ENCODE measurements at places on chromosomes 7 and 10. TPM values are rescaled to one million over a fixed set of nuclear protein-coding genes. Genes with fewer than 3 reads are reported as not detected.

The LRRC18 gene
- not detected for total RNA-seq

The TEX47 gene
- not detected for total RNA-seq

The SNX13 gene
- total RNA-seq, result 25.9 TPM

The MPLKIP gene
- 34.4 TPM for total RNA-seq

The ZNF804B gene
- not detected for total RNA-seq

The GNGT1 gene
- total RNA-seq, result not detected

The SLC13A1 gene
- total RNA-seq, result not detected

The PODXL gene
- 1.6 TPM for total RNA-seq

The SEMA3E gene
- total RNA-seq, result not detected

The DNAH11 gene
- total RNA-seq, result 2.2 TPM

The LMBR1 gene
- total RNA-seq, result 51.8 TPM

The GALNT17 gene
- total RNA-seq, result not detected

The MDFIC gene
- total RNA-seq, result 90.7 TPM

GRCh38 chr10:99996671-99997648, 12.8 kb downstream of the DNMBP start:
- no peak for DNase-seq

- DNase-seq, result no peak
Measured at GRCh38 chr10:24467605-24468004, 256.1 kb downstream of the ARHGAP21 start.

- no peak for DNase-seq
Measured at GRCh38 chr10:83542774-83543411, 596.4 kb upstream of the GHITM start.

DNA sequence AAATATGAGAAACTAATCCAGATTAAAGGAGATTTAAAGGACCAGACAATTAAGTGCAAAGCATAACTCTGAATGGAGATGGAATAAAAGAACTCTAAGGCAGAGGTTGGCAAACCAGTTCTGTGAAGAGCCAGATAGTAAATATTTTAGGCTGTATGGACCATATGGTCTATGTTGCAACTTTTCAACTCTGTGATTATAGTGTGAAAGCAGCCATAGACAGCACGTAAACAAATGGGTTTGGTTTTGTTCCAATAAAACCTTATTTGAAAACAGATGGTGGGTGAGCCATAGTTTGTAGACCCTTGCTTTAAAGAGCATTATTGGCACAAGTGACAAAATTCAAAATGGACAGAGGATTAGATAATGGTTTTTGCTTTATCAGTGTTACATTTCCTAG, 884.1 kb downstream of the CCSER2 start:
- no peak for DNase-seq

- no peak for DNase-seq
Measured at GRCh38 chr10:91694170-91694794, 61.4 kb upstream of the PPP1R3C start.

DNA sequence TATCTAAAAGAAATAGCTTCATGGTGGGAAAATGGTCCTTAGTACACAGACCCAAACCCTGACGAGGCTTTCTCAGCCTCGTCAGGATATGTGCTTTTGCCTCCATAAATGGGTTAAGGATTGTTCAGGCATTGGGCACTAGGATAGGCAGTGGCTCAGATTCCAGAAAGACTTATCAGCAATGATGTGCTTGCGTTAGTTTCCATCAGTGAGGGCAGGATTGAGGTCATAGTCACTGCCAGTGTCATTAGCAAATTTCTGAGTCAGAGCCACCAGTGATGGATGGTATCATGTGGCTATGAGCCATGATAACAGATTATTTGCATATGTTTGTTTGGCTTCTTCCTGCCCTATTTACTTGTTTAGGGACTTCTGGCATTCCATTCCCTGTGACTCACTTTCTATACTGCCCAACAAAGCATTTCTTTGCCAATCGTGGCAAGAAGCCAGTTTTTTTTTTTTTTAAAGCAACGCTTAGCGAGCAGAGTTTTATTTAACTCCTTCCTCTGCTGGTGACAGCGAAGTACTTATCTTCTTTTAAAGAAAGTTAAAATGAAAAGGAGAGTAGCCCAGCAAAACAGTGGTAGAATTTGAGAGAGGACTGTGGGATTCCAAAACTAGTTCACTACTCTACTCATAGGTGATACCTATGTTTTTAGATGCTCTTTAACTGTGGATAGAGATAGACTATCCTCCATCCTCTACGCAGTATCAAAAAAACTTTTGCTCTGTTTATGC, 44.4 kb downstream of the MYPN start:
- DNase-seq, result no peak

GRCh38 chr7:91780521-91780920, 100.0 kb downstream of the MTERF1 start:
- DNase-seq, result no peak

GRCh38 chr10:123604506-123604905, 61.6 kb upstream of the GPR26 start:
- DNase-seq, result no peak

DNA sequence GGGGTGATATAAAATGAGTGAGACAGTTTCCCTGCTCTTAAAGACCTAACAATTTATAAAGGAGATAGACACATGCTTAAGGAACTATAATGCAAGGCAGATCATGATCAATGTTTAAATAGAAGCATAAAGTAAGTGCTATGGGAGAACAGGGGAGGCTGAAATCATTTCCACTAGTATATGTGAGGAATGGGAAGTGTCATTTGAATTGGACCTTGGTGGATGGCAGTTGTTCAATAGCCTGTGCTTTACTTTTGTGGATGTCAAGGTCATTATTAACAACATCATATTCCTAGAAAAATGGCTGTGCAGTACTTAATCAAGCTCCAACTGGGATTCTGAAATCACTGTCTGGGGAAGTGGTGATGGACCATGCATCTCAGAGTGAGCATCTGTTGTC, 14.7 kb downstream of the NPY start:
- no peak for DNase-seq

DNA sequence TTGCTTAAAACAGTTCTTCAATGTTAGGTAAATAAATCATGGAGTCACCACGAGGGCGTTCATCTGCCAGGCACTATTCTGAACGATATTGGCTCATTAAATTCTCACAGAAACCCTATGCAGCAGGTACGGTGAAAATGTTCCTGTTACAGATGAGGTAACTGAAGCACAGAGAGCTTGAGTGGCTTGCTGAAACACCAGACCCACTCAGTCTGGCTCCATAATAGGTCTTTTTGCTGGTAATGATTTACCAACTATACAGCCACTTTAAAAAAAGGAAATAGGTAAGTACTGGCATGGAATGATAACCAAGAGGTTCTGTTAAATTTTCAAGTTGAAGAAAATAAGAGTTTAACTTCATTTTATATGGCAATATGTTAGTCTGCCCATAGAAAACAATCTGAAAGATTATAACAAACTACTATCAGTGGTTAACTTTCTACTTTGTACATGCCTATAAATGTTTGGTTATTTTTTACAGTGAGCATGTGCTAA, 1.3 kb upstream of the TM9SF3 start:
- DNase-seq, result no peak

DNA sequence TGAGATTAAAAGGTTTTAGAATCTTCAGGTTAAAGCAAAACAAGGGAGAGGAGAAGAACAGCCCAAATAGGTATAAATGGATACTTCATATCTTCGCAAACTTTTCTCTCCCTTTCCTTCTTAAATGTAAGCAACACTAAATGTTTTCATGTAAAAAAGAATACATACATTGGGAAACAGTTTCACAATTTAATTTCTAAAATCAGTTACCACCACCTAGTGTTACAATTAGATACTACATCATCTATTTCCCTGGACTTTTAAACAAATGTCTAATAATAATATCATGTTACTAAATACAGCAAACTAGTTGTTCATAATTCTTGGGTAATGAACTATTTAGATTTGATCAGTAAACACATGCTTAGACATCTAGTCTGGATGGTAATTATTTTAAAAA, 35.8 kb downstream of the MINDY3 start:
- DNase-seq, result no peak

DNA sequence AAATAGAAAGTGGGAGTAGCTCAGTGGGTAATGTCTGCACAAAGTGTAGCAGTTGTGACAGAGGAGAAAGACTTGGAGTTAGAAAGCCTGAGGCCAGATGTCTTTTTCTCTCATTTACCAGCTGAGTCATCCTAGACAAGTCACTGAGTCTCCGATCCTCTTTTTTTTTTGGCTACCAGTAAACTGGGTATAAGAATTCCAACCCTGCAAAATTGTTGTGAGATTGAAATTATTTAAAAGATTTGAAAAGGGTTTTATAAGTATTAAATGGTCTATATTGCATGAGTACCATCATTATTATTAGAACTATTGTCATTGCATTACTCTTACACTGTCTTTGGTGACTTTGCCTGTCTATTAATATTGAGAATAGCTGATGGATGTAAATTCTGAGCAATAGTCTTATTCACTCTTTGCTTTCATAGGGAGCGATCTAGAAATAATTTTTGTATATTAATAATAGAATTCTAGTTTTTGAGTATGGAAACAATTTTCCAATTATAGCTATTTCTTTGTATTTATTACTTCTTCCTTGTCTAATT, 74.0 kb downstream of the ARID5B start:
- DNase-seq, result no peak

- no peak for DNase-seq
Measured at GRCh38 chr7:121214657-121215056, 114.1 kb upstream of the WNT16 start.

- no peak for DNase-seq
Measured at GRCh38 chr10:16049782-16050181, 189.5 kb upstream of the MINDY3 start.

GRCh38 chr7:132150711-132151110, 425.6 kb downstream of the PLXNA4 start:
- no peak for DNase-seq

GRCh38 chr7:30469303-30469702, 9.3 kb downstream of the NOD1 start:
- DNase-seq, result peak; percentile 9

- DNase-seq, result no peak
Measured at GRCh38 chr7:11492307-11492706, 339.7 kb downstream of the THSD7A start.

- DNase-seq, result no peak
Measured at GRCh38 chr7:143975617-143976016, 21.0 kb downstream of the OR2F1 start.

- DNase-seq, result no peak
Measured at GRCh38 chr10:29949411-29950011, 109.9 kb downstream of the JCAD start.

GRCh38 chr10:7626283-7626682, 40.5 kb downstream of the ITIH5 start:
- no peak for DNase-seq

GRCh38 chr10:97136756-97137155, 49.0 kb downstream of the SLIT1 start:
- DNase-seq, result no peak

GRCh38 chr10:71486484-71487114, 89.9 kb downstream of the CDH23 start:
- peak; percentile 45 for DNase-seq

DNA sequence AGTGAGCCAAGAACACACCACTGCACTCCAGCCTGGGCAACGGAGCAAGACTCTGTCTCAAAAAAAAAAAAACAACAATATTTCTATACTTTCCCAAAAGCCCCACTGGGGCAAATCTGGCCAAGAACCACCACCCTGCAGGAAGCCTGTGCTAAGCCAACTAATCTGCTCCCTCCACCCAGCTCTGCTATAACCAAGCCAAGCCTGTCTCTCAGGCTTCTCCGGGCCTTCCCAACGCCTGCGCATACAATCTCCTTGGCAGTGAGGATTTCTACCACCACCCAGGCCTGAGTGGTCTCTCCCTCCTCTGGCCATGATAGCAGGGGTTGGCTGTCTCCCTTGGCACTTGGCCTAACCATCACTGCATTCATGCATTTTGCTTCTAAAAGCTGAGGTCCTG, 14.2 kb downstream of the DDX56 start:
- DNase-seq, result no peak

DNA sequence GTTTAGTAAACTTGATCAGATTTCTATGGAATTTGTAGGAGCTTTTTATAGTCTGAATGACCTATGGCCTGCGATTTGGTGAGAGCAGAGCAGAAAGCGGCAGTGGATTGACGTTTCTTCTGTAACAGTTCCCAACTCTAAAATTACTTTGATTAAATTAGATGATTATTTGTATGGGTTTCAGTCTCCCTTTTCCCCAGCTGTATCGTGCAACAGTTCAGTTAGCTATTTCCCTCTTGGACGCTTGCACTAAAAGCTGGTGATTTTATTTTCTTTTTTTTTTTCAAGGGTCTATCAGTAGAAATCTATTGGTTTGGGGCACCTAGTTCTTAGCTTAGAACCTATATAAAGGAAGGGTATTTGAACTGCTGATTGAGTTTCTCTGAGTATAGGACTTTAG, 6.8 kb downstream of the AHCYL2 start:
- DNase-seq, result no peak

- DNase-seq, result no peak
Measured at GRCh38 chr7:47373871-47374451, 207.9 kb downstream of the TNS3 start.
